Bone marrow (tissue), 2 donors: ENCODE measurements at places on chromosomes 1 and 21.

DNA sequence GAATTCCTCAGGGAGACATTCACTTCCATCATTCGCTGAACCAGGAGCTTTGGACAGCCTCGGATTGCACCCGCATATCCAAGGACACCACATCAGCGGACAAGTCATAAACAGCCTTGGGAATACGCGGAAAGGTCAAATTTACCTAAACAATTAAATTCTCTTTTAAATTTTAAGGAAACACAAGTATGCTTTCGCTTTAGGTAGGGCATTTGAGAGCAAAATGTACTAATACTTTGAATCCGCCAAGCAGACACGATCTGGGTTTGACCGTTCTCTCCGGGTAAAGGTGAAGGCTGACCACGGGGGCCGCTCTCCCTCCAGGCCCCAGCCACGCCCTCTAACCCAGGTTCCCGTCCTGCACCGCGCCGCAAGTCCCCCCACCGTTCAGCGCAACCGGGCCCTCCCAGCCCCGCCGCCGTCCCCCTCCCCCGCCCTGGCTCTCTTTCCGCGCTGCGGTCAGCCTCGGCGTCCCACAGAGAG, 479 bp upstream of the ACADM start:
- peak; percentile 45 for DNase-seq

DNA sequence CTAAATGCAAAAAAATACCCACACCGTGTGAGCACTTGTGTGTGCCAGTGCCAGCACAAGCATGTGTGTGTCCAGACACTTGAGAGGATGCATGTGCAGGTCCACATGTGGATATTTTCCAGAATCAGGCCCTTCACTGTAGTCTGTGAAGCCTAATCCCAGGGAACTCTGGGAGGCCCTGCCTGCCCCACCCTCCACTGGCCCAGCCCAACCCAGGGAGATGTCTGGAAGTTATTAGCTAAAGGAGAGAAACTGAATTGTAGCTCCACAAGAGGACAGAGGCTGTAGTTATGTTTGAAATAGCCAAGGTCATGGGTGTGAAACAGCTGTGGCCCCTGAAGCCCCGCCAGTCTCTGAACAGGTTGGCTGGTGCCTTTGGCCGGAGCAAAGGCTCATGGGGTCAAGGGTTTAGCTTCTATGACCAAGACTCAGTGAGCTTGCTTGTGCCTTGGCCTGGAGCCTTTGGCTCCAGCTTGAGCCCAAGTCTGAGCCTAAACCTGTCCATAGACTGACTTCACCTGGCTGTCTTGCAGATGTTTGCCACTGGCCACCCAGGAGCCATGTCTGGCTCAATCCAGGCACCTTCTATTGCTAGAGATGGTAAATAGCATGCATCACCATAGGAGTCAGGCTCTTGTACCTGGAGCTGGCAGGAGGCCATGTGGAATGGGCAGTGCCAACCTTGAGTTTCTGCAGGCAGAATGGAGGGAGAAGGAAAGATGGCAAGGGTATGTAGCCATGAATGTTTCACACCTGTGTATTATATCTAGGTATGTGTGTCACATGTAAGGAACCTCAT, 69.9 kb downstream of the TMEM53 start:
- DNase-seq, result no peak

GRCh38 chr21:42219606-42220137, 732 bp downstream of the ABCG1 start:
- DNase-seq, result no peak

- no peak for DNase-seq
Observed at GRCh38 chr1:150536836-150537731, 12.1 kb upstream of the ADAMTSL4 start.

- no peak for DNase-seq
Observed at GRCh38 chr1:177883581-177883980, 86.3 kb downstream of the SEC16B start.

- no peak for DNase-seq
Observed at GRCh38 chr1:41359211-41360073, 1.8 kb upstream of the FOXO6 start.

DNA sequence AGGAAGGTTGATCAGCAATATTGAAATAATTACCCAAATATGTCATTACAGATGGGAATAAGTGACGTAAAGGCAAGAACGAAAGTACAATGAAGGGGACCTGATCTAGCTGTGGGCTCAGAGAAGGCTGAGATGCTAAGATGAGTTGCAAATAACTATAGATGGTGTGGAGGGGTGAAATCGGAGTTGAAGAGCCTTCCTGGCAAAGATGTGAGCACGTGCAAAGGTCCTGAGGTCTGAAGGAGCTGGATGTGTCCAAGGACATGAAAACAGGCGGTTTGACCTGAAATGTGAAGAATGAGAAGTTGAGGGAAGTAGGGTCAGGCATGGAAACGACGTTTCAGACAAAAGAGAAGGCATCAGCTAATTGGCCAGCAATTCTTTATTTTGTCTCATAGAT, 61.6 kb upstream of the SLC45A1 start:
- no peak for DNase-seq

GRCh38 chr1:215777370-215777925, 210.3 kb downstream of the KCTD3 start:
- DNase-seq, result no peak

DNA sequence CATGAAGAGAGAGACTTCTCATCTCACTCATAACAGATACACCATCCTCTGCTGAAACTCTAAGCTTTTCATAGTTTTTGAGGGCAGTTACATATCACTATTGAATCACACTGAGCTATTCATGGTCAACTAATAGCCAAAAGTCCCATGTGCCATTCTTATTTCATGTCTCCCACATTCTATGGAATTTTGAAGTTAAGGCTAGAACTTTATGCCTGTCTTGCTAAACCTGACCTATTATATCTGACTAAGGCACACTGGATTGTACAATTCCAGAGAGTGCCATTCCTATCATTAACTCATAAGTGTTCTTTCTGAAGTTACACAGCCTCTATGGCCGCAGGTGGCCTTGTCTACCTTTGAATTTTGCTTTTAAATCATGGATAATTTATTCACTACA, 254.3 kb downstream of the PTPRC start:
- DNase-seq, result no peak

GRCh38 chr1:39507230-39507928, 15.9 kb downstream of the BMP8A start:
- no peak for DNase-seq

- DNase-seq, result no peak
Observed at GRCh38 chr1:184260382-184260781, 126.4 kb upstream of the C1orf21 start.

GRCh38 chr1:33637846-33638440, 165.5 kb downstream of the ZSCAN20 start:
- DNase-seq, result no peak

GRCh38 chr21:43374228-43374885, 52.6 kb downstream of the SIK1 start:
- no peak for DNase-seq
